ENCODE measurements at places on chromosomes 2 and 18.

- DNase-seq: no peak
These were observed 501 bp downstream of the LPIN1 start for GRCh38 chr2:11746807-11747459.

DNA sequence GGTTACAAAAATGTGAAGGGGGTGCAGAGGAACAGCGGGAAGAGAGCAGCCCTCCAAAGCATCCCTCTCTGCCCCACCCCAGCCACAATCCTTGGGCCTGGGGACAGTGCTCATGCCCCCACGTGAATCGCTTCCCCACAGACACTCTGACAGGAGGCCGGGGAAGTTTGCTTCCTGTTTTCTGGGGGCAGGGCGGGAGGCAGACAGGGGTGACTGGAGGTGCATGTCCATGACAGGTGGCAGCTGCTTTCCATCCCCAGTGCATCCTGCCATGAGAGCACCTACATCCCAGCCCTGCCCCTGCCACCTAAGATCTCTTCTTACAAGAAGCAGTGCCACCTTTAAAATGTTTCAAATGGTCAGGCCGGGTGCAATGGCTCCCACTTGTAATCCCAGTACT, 47.2 kb upstream of the UBE2F start:
- no peak for DNase-seq

- no peak for DNase-seq
These were observed 17.2 kb upstream of the NAPG start for GRCh38 chr18:10508591-10508990.

DNA sequence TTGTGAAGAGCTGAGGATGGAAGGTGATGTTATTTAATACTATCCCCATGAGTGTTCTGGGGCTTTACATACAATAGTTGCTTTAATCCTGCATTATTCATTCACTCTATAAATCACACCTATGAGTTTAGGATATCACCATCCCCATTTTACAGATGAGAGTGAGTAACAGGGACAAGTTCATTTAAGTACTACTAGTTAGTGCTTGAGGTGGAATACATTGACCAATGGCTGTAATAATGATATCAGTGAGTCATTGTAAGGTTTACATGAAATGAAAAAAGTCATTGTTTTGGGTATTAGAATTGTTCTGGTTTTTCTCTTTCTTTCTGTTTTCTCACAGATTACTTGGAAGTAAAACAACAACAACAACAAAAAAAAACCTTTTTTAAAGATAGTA, 42.5 kb downstream of the TANC1 start:
- no peak for DNase-seq

GRCh38 chr2:216114382-216114713, 5.2 kb downstream of the XRCC5 start:
- DNase-seq: no peak

GRCh38 chr18:74478880-74479279, 17.3 kb upstream of the CNDP2 start:
- no peak for DNase-seq

GRCh38 chr18:55246278-55246677, 287.0 kb upstream of the CCDC68 start:
- DNase-seq: no peak

DNA sequence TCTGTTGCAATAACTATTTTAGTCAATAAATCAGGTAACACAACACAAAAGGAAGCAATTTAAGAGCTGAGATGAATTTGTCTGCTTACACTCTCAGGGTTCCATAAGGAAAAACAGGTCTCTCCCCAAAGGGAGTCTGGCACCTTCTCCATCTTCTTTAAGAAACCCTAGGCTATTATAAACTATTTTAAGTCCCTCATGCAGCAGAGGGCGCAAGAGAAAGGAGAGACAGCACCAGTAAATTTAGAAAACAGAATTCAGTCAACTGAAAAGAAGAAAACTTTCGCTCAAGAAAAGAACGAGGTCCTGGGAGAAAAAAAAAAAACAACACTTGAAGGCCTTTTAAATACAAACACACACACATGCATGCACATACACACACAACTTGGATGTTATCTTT, 19.1 kb downstream of the SULT1C4 start:
- DNase-seq: no peak

GRCh38 chr2:238704471-238705225, 143.2 kb upstream of the TWIST2 start:
- DNase-seq: no peak

GRCh38 chr18:44452346-44452745, 228.3 kb upstream of the SETBP1 start:
- DNase-seq: no peak

GRCh38 chr2:240437861-240438809, 2.7 kb downstream of the GPC1 start:
- peak; percentile 31 for DNase-seq

DNA sequence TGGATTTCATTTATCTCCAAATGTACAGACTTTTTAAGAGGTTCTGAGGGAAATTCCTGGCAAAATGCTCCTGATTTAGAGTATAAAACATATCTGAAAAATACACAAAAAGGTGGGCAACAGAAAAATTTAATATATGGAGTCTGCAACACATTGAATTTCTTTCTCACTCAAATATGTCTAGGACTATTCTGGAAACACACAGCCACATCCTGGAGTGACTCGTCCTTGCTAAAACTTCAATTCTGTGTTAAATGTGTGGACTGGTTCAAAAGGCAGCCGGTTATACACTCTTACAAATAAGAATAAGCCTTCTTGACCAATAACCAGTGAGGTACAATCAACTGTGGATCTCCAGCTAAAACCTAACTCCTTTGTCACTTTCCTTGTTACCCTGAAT, 44.1 kb upstream of the RND3 start:
- no peak for DNase-seq

DNA sequence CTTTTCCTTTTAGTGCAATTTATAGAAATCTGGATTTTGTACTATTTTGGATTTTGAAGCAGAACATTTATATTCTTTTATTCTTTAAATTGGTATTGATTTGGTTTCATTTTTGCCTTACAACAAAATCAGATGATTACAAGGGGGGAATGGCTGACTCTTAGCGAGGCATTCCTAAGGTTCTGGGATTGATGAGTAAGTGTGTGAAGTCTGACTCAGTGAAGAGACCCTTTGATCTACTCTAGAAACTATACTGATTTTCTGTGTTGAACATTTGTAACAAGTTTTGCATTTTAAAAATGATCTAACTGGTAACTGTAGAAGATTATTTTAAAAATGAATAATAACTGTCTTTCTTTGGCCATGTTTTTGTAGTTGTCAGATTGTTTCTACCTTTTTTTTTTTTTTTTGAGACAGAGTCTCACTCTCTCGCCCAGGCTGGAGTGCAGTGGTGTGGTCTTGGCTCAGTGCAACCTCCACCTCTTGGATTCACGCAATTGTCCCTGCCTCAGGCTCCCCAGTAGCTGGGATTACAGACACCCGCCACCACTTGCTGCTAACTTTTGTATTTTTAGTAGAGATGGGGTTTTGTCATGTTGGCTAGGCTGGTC, 48.7 kb downstream of the TTC39C start:
- no peak for DNase-seq

DNA sequence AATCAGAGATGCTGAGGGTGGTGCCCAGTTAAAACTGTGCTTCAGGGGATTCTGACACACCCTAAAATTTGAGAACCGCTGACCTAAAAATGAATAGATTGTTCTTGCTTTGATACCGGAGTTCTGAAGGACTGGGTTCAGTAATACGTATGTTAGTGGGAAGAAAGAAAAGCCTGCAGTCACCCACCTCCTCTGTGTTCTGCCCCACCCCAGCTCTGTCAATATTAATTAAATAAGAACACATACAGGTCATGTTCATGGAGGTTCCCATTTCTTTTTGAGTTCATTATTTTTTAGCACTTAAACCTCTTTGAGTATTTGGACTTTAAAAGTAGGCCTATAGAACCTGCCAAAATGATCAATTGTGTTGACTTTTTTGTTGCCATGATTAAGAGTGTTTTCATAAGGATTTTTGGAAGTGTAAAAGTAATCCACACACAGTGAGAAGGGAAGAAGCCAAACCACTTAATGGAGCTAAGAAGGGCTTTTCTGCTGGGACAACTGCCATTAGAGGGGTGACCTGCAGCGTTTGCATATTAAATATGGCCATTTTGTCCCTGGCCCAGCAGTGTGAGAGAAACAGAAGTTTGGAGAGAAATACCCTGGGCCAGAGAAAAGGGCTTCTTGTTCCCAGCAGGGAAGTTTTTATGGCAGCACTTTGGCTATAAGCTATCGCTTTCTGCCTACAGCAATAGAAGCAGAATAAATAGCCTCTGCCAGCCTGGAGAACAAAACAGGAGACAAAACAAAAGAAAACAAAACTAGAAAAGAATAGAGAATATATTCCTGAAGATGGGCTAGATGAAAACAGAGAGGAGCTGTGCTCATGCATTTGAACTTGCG, 80.7 kb upstream of the RNF152 start:
- no peak for DNase-seq

DNA sequence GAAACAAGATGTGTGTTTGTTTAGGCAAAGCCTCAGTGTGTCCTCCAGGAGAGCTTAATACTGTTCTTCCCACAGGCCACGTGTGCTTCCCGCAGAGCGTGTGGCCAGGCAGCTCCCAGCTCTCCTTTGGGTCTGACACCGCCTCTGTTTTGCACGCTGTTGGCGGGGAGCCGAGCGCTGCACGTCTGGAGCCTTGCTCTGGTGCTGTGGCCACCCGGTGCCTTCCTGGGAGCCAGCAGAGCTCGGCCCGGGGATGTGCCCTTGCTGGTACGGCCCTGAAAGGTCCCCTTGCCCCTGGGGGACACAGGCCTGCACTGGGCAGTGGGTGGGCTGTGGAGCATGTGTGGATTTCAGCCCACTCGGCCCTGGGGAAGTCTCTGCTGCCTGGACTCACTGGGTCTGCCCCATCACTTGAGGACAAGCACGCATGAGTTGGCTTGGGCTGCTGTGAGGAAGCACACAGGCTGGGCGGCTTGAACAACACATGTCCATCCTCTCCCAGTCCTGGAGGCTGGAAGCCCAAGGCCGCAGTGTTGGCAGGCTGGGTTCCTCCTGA, 160.7 kb upstream of the HDAC4 start:
- no peak for DNase-seq

DNA sequence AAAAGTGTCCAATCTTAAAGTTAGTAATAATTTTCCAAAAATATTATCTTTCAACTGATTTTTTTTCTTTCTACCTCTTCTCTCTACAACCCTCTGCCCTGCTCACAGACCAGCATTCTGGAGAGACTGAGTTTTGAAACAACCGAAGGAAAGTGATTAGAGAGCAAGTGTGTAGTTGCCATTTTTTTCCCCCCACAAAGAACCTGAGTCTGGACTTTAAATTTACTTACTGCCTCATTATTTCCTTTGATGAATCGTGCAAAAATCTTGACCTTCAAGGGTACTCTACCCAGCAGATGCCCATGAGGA, 63.4 kb upstream of the NEUROD1 start:
- DNase-seq: no peak

GRCh38 chr2:178195390-178196166, 1.3 kb downstream of the OSBPL6 start:
- no peak for DNase-seq

DNA sequence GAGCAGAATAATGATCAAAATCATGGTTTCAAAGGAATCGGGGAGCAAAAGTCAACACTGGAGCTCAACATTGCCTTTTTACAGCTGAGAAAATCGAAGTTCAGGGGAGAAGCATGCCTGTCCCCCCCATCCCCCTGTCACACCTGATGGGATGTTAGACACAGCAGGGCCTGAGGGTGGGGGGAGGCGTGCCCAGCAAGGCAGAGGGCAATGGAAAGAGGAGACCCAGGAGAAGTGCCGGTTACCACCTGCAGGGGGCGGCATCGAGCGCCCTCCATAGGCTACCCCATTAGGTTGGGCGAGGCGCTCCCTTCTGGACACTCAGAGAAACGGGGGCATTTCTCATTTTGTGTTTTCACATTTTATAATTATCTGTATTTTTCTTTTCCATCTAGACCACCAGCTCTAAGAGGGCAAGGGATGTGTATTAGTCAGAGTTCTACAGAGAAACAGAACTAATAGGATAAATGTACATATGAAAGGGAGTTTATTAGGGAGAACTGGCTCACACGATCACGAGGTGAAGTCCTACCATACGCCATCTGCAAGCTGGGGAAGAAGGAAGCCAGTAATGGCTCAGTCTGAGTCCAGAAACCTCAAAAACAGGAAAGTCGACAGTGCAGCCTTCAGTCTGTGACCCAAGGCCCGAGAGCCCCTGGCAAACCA, 271.3 kb downstream of the LRATD1 start:
- peak; percentile 12 for DNase-seq

DNA sequence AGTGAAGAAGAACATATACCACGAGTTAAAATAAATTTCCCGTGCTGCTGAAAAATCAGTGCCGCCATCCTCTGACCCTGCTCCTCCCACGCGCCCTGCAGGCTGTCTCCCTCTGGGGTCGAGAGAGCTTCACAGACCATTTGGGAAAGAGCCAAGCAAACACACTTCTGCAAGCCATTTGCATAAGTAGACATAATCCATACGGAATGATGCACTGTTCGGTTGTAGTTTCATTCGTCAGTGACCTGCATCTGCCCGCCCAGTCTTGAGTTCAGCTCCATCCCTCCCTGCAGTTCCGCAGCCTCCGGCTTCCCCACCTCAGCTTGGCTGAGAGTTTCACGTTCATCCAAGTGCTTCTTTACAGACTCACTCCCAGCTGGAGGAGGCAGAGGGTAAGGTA, 69.6 kb downstream of the TRAPPC12 start:
- DNase-seq: no peak

DNA sequence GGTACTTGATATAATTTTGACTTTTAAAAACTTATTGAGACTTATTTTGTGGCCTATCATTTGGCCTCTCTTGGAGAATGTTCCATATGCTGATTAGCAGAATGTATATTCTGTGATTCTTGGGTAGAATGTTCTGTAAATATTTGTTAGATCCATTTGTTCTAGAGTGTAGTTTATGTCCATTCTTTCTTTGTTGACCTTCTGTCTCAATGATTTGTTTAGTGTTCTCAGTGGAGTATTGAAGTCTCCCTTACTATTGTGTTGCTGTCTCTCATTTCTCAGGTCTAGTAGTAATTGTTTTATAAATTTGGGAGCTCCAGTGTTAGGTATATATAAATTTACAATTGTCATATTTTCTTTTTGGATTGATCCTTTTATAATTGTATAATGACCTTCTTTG, 349.6 kb upstream of the CWC22 start:
- DNase-seq: no peak

DNA sequence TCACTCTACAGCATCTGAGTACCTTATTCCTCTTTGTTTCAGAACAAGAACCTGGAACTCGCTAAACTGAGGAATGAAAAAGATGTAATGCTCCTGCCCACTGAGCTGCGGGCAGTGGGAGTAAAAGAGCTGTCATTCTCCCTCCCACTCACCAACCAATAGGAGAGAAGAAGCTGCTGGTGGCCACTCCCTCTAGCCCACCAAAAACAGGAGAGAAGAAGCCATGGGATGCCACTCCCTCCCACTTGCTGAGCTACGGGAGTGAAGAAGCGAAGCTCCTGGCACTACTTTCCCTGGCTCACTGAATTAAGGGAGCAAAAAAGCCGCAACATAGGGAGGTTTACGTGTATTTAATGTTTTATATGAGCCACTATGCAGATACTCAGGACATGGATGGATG, 53.7 kb downstream of the RIT2 start:
- no peak for DNase-seq

- no peak for DNase-seq
These were observed 498.8 kb upstream of the TCF4 start for GRCh38 chr18:56086786-56087185.

- DNase-seq: no peak
These were observed 123.2 kb downstream of the PHLPP1 start for GRCh38 chr18:62838475-62839098.

- DNase-seq: no peak
These were observed 228.0 kb upstream of the MEX3C start for GRCh38 chr18:51425475-51425874.

- no peak for DNase-seq
These were observed 48.5 kb downstream of the CDK15 start for GRCh38 chr2:201854841-201855240.

GRCh38 chr2:106534471-106534870, 47.3 kb downstream of the CD8B2 start:
- DNase-seq: no peak
